ENCODE measurements at places on chromosomes 12 and 14.

DNA sequence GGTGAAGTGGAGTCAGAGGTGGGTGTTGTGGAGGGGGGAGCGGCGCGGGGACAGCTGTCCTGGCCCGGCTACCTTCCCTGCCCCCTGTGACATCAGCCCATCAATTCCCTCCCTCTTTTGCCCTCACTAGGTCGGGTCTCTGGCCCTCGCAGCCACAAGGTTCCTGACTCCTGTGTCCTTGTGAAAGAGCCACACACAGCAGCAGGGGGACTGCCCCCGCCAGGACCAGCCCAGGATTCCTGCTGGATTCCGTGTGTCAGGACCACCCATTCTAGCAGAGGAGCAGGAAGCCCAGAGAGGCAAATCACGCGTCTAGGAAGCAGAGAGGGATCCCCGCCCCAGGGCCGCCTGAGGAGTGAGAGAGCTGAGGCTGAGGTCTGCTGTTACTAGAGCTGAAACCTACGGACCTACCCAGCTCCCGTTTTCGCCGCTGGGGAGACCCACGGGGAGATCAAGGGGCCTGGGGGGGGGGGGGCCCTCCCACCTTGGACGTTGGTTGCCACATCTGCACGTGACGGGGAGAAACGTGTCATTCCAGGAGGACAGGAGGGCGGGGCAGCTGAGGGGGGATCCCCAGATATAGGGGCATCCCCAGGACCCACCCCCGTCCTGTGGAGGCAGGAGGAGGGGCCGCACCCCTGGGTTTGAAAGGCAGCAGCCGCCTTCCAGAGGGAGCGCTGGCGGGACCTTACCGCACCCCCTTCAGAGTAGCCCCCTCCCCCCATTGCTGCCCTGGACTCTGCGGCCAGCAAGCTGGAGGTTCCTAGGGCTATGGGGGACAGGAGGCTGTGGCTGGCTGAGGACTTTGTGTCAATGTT lies 12.5 kb upstream of the INF2 start:
- DNase-seq: no peak

- no peak for DNase-seq
Measured at GRCh38 chr14:84991021-84991420, 538.9 kb upstream of the FLRT2 start.

GRCh38 chr12:6074979-6075585 lies 49.4 kb downstream of the VWF start:
- peak; percentile 61 for DNase-seq

DNA sequence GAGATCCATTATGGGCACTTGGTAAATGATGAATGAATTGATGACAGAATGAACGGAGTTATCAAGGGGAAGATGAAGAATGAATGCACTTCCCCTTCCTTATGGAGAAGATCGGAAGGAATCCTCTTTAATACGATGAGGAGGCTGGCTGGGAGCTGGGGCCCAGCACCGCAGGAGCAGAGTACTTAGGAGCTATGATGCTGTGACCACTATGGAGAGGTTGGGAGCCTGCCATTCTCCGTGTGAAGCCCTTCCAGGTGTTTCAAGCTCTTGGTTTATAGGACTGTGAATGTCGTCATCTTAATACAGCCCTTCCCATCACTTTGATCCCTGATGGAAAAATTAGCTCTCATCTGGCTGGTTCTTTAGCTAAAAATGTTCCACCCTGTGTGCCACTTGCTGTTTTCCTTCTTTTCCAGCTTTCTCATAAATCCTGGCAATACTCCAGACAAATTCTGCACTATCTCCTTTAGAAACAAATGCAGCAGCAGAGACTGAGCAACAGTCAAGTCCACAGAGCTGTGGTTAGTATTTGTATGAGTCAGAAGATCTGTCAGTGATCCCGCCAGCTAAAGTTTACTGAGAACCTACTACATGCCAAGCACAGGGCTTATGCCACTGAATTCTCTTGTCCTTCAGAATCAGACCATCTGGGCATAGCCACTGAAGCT lies 263.1 kb upstream of the CRY1 start:
- DNase-seq: no peak

GRCh38 chr14:64942531-64943111 lies at the start of gene GPX2:
Gene GPX2, minus strand, starts transcription at chr14:64942745. Its CDS starts 19 bp downstream, at chr14:64942726.
- no peak for DNase-seq

GRCh38 chr12:129109174-129110001 lies 256.1 kb downstream of the GLT1D1 start:
- no peak for DNase-seq

DNA sequence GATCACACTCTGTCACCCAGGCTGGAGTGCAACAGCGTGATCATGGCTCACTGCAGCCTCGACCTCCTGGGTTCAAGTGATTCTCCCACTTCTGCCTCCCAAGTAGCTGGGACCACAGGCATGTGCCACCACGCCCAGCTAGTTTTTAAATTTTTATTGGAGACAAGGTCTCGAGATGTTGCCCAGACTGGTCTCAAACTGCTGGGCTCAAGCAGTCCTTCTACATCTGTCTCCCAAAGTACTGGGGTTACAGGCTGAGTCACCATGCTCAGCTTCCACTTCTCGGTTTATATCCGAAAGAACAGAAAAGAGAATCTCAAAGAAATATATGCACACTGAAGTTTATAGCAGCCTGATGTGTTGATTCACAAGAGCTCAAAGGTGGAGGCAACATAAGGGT lies 107.5 kb downstream of the SCARB1 start:
- no peak for DNase-seq

- no peak for DNase-seq
Measured at GRCh38 chr14:99484106-99484505, 2.9 kb downstream of the CCNK start.

- no peak for DNase-seq
Measured at GRCh38 chr14:90273532-90273931, 17.2 kb downstream of the PSMC1 start.

GRCh38 chr14:56342494-56342942 lies 224.3 kb downstream of the PELI2 start:
- DNase-seq: peak; percentile 46

DNA sequence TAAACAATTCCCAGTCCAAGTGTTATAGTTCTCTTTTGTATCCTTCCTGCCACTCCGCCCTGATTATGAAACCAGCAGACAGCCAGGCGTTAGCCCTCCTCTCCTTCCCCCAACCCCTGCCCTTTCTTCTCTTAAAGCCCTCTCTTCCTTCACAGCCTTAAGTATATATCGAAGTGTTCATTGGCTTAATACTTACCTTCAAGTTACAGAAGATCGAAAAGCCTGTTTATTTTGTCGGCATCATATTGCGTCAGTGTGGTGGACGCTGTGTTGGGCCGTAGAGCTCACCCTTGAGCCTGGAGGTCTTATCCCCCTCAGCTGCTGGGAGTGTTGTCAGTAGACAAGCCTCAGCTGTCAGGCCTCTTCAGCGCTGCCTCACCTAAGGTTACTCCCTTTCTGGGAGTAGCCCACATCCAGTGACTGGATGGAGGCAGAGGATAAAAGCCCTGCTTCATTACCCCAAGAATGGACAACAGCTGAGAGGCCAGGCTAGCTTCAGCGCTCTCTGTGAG lies 36.2 kb downstream of the CMAS start:
- DNase-seq: no peak

DNA sequence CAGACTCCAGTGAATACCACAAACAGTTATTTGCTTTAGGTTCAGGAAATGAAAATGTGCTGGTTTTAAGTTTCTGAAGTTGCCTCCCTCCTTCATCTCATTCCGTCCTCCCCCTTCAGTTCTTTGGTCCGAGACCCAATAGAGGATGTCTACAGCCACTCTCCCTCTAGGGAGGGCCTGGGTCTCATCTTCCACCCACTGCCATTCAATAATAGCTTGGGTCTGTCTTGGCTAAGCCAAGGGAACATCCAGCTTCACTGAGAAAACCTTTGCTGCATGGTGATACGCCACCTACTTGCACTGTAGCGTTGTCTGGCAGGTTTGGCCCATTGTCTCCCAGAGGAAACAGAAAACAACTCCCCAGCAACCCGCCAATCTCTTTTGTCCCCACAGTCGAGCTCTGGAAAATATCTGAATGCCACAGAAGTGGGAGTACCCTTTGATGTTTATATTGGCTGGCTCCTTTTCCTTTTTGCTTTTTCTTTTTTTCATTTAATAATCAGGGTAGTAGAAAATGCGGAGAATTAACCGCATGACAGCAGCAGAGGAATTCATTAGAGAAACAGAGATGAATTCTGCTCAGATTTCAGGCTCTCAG lies 380.1 kb downstream of the RAD51B start:
- no peak for DNase-seq

GRCh38 chr12:43692064-43692463 lies 66.5 kb downstream of the PUS7L start:
- DNase-seq: no peak

GRCh38 chr12:108975024-108975593 lies 45.8 kb downstream of the SVOP start:
- no peak for DNase-seq

DNA sequence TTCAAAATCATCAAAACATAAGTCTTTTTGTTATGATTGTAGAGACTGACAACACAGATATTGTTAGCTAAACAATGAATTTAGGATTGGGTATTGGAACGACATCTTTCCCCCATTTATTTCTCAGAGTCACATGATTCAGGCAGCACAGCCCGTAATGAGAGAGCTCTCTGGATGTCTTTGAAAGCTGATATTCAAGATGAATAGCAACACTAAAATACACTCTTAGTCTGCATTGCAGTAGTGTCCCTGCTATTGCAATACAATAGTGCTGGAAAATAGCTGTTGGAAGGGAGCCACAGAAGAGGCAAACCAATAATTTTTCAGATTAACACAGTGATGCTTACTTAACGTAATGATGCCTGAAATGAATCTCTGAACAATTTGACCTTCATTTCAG lies 9.9 kb downstream of the GTSF1 start:
- DNase-seq: no peak

DNA sequence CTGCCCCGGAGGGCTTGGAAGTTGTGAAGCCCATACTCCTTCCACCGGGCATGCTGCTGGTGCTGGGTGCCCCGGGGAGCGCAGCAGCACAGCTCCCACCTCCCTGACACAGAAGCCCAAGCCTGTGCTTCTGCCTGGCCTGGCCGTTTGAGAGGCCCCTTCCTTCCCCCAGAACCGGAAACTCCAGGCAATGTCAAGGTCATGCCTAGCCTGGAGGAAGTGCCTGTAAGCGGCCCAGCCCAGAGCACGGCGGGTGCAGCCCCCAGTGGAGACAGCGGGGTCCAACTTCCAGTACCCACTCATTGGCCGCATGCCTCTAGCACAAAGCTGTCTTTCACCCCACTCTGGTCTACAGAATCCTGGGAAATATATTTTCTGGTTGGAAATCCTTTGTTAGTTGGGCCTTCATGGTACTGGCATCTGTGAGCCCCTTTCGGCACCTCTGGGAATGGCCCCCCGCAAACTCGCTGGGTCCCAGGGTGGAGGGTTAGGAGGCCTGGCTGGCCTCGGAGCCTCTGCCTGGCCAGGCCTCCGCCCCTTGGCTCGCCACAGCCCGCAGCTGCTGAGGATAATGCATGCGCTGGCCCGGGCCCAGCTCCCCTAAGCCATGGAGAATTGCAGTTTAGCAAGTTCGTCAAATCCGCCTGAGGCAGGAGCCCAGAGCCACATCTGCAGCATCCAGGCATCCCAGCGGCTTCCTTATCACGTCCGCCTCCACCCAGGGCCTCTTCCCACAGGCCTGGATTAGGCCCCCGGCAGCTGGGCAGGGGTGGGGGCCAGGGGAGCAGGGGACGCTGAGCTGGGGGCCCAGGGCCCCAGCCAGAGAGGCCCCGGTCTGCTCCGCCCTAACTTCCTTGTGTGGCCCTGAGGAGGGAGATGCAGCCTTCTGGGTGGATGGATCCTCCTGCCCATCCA lies 48.9 kb upstream of the DLK1 start:
- DNase-seq: peak; percentile 41

- peak; percentile 11 for DNase-seq
Measured at GRCh38 chr14:77607741-77608302, 8.6 kb downstream of the SPTLC2 start.

DNA sequence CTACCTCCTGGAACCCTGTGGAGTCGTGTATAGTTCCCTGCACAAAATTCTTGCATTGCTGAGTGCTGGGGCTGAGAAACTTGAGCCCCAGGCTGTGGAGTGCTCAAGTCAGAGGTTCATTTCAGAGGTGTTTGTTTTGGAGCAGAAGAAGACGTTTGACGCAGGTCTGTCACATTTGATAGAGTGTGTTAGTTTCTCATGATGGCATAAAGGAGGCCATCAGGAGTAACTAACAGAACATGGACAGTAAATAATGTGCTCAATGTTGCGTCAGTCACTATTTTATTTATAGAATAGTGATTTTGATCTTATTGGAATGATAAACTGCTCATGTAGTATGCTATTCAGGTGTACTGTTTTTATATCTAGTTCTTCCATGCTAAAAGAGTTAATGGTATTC lies 44.2 kb downstream of the OTOGL start:
- no peak for DNase-seq

DNA sequence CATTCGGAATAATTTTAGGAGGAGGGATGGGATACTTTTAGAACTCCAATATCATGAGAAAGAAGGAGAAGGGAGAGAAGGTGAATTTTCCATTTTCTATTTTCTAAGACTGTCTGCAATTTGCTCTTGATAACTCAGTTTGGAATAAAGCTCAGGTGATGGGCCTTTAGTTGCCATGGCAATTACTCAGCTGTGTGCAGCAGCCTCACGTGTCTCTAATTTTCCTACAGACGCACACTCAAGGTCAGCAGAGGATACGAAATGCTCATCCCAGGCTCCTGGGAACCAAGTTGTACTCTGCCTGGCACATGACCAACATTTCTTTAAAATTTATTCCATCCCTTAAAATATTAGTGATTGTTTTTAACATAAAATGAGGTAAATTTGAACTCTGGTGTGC lies 76.7 kb downstream of the TTC8 start:
- DNase-seq: no peak

DNA sequence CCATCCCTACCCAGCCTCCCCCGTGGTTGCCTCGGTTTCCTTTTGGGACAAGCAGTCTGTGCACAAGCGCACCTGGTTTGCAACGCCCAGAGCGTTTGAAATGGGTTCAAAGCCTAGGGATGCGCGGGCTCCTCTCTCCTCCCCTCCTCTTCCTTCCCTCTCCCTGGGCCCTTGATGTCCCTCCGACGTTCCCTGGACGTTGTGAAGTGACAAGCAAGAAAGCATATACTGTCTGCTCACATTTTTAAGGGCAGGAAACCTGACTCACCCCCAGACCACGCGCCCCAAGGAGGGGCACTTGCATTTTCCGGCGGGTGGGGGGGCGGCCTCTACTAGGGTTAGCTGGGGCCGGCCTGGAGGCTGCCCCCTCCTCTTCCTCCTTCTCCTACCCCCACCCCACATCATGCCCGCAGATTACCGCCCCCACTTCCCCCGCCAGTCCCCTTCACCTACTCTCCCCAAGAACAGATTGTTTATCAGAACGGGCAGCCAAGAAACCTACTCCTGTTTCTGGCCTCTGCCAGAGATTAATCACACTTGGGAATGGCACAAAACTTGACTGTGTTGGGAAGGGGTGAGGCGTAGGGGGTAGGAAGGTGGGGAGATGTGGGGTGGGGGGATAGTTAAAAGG lies 9.5 kb upstream of the IRF2BPL start:
- DNase-seq: peak; percentile 57

- DNase-seq: no peak
Measured at GRCh38 chr14:71327691-71328090, 420.4 kb downstream of the PCNX1 start.

Measured in inflammatory macrophage (primary cell).